T-cell (primary cell): ENCODE measurements at places on chromosomes 1 and 21.
A peak's percentile ranks its signal among the peaks of the same experiment; 100 is the strongest.

- no peak for DNase-seq
Observed at GRCh38 chr1:117284399-117285215, 73.9 kb upstream of the VTCN1 start.

DNA sequence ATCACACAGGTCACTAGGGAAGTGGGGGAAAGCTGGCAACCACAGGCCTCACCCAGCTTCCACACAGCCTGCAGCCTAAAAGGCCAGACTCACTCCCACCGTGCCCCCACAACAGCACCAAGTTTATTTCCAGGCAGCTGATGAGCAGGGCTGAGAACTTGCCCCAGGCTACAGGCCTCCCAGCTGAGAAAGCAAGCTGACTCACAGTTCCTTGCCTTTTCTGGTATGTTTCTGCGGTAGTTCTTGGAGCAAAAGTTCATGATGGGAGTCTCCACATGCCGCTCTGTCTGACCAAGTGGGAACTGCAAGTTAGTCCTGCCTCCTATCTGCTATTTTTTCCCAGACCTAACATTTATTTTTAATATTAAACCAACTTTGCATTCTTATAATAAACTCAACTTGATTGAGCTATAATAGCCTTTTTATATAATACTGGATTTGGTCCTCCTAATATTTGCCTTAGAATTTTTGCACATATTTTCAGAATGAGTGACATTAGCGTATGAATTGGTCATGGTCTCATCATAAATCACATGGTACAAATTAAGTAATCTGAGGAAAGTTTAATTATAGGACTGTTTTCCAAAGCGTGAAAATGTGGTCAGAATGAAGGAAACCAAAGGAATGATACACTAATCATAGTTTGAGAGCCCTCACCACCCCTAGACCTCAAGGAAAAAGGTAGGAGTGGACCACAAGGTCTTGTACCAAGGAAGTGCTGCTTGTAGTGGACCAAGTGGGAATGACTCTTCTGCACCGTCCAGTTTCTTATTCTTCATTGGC lies 30.7 kb downstream of the RPAP2 start:
- no peak for DNase-seq

- DNase-seq, result no peak
Observed at GRCh38 chr1:169161496-169162194, 55.2 kb downstream of the ATP1B1 start.

GRCh38 chr21:43295066-43295958 lies 126.5 kb downstream of the CRYAA start:
- no peak for DNase-seq

GRCh38 chr1:41475859-41476567 lies 8.5 kb downstream of the EDN2 start:
- DNase-seq, result no peak

- no peak for DNase-seq
Observed at GRCh38 chr21:32320726-32321125, 22.1 kb downstream of the MRAP start.

- DNase-seq, result no peak
Observed at GRCh38 chr1:3116150-3116510, 47.1 kb downstream of the PRDM16 start.

- DNase-seq, result no peak
Observed at GRCh38 chr1:115925467-115925866, 50.8 kb upstream of the SLC22A15 start.

DNA sequence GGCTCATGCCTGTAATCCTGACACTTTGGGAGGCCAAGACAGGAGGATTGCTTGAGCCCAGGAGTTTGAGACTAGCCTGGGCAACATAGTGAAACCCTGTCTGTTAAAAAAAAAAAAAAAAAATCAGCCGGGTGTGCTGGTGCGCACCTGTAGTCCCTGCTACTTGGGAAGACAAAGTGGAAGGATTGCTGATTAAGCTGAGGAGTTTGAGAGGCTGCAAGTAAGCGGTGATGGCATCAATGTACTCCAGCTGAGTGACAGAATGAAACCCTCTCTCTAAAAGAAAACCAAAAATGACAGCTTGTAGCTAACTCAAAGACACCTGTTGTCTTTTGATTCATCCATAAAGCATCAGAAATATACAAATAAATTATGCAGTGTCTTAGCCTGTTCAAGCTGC lies 31.8 kb downstream of the SIPA1L2 start:
- no peak for DNase-seq

- no peak for DNase-seq
Observed at GRCh38 chr1:161427733-161428516, 60.2 kb upstream of the CFAP126 start.

DNA sequence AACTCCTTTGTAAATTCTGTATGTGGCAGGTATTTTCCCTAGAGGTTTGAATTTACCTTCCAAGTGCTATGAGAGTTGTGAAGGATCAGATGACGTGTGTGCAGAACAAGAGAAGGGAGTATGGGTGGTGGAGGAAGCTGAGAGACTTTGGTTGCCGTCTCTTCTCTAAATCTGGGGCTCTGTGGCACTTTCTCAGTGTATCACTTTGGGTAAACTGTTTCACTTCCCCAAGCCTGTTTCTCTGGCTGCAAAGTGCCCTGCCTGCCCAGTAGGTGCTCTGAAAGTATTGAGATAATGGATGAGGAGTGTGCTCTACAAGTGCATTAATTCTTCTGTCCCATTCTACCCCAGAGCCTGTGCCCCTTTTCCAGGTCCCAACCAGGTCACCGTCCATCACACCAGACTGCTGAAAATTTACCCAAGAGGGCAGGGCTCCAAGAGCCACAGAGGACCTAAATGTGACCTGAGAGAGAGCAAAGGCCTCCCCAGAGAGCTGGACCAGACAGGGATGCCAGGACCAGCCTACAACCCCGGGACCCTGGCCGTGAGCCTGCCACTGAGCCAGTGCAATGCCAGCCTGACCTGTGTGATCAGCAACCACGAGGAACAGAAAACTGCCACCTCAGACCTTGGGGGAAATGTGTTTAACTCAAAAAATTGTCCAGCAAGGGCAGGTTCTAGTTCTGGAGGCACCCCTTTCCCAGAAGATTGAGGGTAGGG lies 131.6 kb upstream of the ETV3 start:
- no peak for DNase-seq

GRCh38 chr1:53860967-53861411 lies 22.9 kb upstream of the NDC1 start:
- peak; percentile 20 for DNase-seq

- DNase-seq, result no peak
Observed at GRCh38 chr21:22145545-22145944, 1147.3 kb downstream of the NCAM2 start.

- DNase-seq, result no peak
Observed at GRCh38 chr21:41422546-41423304, 3.3 kb upstream of the MX1 start.

DNA sequence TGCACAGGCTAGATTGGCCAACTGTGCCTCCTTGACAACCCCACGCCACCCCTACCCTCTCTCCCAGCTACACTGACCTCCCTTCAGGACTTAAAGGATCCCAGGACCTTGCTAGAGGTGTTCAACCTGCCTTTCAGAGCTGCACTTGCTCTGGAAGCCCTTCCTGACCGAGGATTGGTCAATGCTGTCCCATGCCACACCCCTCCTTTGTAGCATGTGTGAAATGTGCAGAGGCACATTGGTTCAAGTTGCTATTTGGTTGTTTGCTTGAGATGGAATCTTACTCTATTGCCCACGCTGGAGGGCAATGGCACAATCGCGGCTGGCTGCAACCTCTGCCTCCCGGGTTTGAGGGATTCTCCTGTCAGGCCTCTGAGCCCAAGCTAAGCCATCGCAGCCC lies 21.8 kb downstream of the ACTA1 start:
- DNase-seq, result no peak

GRCh38 chr1:24584171-24584647 lies 28.3 kb downstream of the NCMAP start:
- DNase-seq, result no peak

GRCh38 chr1:10672343-10673050 lies 123.9 kb downstream of the CASZ1 start:
- no peak for DNase-seq

- DNase-seq, result no peak
Observed at GRCh38 chr1:151346082-151346768, 827 bp downstream of the RFX5 start.

DNA sequence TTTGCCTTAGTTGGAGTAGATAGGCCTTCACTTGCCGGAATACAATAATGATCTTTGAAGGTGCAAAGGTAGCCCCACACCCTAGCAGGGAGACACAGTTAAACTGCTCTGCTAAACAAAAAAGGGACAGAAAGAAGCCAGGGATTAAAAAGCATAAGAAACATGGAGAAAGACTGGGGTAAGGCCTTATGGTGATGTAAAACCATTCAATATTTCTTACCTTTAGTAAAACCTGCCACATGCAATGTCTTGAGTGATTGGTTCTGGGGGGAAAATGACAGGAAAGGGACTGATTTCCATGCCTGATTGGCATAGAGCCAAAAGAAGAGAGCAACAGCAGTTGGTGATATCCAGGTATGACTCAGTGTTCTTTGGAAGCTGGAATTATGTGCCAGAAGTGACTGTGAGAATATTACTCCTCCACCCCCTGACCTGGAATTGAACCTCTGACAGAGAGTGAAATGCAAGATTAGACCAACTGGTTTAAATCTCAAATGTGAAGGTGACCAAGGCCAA lies 8.1 kb downstream of the DNASE2B start:
- no peak for DNase-seq

GRCh38 chr1:6603238-6603914 lies 707 bp upstream of the KLHL21 start:
- DNase-seq, result peak; percentile 76

DNA sequence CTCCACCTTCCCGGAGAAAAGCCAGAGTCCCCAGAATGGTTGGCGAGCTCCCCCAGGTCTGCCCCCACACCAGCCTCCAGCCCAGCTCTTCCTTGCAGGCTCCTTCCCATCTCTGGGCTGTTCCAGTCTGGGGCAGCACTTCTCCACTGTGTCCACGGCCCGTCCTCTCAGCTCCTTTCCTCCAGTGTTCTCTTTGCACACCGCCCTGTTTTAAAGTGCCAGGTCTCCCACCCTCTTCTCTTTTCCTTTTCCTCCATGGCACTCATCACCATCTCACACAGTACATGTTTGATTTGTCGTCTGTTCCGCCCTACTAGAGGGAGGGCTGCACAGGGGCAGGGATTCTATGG lies 6.1 kb upstream of the PCSK9 start:
- DNase-seq, result no peak

DNA sequence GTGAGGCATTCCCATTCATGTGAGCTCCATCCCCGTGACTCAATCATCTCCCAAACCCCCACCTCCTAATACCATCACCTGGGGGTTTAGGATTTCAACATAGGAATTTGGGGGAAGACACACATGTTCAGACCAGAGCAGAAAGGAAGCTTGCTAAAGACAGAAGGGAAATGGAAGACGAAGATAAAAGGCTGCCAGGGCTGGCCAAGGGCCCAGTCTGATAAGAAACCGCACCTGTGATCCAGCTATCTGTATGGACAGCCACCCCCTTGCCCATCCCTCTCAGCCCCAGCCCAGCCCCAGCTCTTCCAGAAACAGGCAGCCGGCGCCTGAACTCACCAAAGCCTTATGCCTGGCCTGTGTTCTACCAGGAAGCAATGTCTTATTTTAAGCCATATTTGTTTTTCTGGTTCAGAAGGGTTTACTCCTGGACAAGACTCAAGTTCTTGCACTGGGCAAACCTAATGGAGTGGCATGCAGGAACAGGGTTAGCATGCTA lies 198.4 kb upstream of the VAMP3 start:
- no peak for DNase-seq

GRCh38 chr1:147551036-147551435 lies 9.7 kb downstream of the BCL9 start:
- no peak for DNase-seq

- no peak for DNase-seq
Observed at GRCh38 chr1:28601696-28602095, 9.6 kb downstream of the RAB42 start.

DNA sequence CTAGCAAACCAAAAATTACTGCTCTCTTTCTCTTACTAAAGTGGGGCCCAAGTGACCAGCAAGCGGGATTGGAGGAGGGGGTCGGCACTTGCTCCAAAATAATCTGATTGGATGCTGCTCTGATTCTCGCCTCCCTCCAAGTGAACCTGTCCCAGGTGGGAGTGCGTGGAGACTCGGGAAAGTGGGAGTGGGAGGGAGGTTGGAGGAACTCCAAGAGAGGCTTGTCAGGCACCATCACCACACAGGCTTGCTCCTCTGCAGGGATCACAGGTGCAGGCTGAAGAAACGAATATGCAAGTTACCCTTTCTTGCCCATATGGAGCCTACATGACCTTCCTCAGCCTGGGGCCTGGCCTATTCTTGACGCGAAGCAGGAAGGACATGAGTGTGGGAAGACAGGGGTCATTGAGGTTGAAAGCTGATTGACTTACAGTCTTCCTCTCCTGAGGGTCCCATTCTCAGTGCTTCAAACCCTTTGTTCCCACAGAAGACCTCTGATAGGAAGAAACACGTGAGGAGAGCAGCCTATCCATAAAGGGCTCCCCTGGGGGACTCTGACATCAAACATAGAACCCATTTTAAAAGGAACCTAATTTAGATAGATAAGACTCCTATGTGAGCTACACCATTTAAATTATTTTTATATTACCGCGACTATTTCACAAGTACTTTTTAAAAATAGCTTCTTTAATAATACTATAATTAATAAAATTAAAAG lies 14.2 kb downstream of the RGS8 start:
- DNase-seq, result no peak

GRCh38 chr1:234708700-234709395 lies 98.9 kb upstream of the IRF2BP2 start:
- DNase-seq, result no peak

GRCh38 chr1:207034998-207035397 lies 2.4 kb upstream of the C1orf116 start:
- no peak for DNase-seq

GRCh38 chr1:6950001-6950765 lies 164.9 kb downstream of the CAMTA1 start:
- no peak for DNase-seq

DNA sequence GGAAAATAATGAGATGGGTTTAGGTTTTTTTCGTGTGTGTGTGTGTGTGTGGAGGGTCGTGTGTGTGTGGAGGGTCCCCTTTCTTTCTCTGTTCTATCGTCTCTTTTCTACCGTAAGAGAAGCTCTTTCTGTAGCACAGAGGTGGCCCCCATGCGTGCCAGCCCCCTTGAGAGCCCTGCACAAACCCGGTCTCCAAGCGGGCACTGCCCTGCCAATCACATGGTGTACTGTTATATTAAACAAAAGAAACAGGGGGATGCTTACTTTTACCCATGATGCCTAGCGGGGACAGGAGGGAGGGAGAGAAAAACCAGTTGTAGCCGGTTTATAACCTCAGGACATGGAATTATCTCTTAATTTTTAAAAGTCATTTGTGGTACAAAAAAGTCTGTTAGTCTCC lies 41.0 kb downstream of the GATAD2B start:
- DNase-seq, result no peak

DNA sequence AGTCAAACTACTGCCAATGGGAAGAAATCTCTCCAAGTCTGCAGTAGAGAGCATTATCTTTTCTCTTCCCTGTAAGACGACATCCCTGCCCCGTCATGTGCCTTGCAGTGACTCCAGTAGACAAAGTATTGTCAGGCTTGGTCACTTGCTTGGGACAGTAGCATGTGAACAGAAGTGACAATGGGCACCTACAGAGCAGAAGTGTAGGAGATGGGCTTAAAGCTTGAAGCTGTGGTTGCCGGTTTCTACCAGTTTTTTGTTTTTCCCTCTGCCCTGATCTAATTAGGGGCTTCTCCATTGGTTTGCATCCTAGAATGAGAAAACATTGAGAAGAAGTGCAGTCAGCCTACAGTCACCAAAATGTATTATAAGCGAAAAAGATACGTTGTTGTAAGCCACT lies 12.7 kb downstream of the F3 start:
- DNase-seq, result no peak
